ENCODE measurements at places on chromosomes 11 and 22.

DNA sequence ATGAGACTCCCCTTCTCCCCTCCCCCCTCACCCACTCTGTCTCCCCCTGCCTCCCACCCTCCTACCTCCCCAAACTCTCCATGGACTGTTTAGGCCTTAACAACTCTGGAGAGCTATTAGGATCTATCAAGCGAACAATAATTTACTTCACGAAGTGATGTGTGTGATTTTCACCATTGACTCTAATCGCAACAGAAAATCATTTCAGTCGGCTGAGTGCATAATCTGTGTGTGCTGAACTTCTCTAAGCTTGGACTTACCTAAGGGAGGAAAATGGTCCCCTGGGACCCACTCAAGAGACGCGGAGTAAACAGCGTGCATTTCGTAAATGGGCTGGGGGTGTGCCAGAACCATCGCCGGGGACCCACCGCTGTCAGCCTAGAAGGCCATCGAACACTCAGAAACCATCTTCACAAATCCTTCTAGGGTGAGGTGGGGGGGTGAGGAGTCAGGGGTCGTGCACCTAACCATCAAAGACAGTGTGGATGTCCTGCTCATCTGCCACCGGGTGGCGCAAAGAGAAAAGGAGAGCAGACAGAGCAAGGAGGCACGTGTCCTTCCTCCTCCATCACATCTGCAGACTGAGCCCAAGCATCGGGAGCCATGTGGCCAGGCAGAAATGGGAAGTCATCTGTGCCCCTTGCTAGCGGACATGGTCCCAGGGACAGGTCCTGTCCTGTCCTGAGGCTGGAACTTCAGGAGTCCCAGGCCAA lies 62.1 kb upstream of the NUP50 start:
- no peak for DNase-seq

- DNase-seq, result no peak
Observed at GRCh38 chr22:47543447-47543846, 781.0 kb downstream of the TBC1D22A start.

GRCh38 chr11:121607341-121607740 lies 154.6 kb upstream of the SORL1-AS1 start:
- DNase-seq, result no peak

DNA sequence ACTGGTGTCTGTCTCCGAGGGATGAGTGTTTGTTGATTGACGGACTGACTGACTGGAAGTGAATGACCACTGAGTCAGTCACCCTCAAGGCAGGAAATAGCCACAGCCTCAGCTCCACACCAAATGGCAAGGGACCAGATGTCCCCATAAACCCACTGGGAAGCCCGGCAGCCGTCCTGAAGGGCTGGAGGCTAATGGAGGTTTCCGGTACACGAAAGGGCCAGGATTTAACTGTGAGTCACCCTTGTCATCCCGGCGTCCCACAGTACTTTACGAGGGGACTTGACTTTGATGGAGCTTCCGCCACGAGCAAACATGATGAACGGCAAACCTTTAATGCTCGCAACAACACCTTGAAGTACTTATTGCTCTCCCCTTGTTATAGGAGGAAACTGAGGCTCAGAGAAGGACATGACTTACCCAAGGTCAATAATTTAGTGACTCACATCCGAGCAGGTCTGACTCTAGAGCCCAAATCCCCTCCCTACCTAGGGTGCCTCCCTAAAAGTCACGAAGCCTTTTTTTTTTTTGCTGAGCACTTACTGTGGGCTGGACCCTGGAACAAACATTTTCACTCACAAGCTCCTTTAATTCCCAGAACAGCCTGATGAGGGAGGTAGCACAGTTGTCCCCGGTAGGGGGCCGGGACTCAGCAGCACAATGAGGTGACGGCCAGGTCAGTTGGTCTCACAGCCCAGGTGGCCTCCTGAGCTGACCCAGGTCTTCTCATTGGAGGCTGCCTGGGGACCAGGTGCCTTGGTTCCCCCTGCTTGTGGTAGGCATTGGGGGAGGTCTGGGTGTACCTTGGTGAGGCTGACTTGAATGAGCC lies 25.2 kb upstream of the GCAT start:
- DNase-seq, result no peak

GRCh38 chr22:29060251-29060869 lies 1.3 kb downstream of the C22orf31 start:
- DNase-seq, result no peak

- no peak for DNase-seq
Observed at GRCh38 chr11:119758291-119758690, 29.3 kb upstream of the NECTIN1 start.

DNA sequence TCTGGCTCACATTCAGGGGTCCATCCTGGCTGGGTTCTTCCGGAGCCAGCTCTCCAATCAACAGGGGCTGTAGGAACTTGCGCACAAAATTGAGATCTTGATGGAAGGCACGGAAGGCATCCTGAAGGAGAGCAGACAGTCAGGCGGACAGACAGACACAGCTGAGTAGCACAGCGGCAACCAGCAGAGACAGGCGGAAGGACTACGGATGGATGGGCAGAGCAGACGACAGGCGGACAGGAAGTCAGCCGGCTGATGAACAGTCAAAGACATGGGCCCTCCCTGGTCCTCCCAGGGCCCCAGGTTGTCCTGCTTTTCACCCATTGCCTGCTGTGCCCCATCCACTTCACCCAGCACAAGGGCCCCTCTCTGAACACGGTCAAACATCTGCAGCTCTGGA lies 11.3 kb downstream of the FADS3 start:
- DNase-seq, result no peak

DNA sequence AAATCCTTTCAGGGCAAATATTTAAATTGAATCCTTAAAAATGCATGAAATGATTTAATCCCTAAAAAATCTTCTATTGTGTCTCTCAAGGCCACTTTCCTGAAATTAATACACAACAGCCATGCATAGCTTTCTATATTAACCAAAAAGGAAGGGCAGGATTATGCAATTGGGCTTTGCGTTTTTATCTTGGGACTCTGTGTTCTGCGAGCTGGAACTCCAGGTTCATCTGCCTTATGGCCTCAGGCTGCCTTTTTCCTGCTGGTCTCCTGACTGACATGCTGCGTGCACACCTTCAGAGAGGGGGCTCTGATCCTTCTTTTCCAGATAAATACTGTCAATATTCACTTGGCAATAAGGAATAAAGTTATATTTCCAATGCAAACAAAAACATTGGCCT lies 141.7 kb upstream of the GRIA4 start:
- no peak for DNase-seq

- no peak for DNase-seq
Observed at GRCh38 chr22:25406510-25407210, 157.8 kb upstream of the GRK3 start.

DNA sequence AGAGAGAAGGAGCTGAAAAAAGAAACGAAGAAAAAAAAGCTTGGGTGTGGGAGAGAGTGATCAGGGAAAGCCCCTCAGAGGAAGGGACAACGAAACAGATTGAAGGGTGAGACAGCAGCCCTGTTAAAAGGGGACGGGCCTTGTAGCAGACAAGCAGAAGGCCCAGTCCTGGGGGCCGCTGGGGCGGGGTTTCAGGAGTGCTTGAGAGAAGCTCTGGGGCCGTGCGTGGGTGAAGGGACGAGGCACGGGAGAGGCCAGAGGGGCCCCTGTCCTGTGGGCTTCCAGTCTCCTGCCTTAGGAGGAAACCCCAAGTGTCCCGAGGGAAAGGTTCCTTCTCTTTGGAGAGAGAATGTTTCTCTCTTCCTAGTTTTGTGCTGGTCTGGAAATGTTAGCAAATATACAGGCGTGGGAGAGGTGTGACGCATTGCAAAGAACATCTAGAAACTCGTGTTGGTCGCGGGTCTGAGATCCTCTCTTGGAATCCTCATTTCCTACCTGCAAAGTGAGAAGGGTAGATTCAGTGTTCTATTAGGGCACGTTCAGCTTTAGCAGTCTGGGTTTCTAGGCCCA lies 28.6 kb downstream of the ADAMTS15 start:
- DNase-seq, result no peak

- DNase-seq, result no peak
Observed at GRCh38 chr11:103582351-103582909, 454.0 kb upstream of the DDI1 start.

DNA sequence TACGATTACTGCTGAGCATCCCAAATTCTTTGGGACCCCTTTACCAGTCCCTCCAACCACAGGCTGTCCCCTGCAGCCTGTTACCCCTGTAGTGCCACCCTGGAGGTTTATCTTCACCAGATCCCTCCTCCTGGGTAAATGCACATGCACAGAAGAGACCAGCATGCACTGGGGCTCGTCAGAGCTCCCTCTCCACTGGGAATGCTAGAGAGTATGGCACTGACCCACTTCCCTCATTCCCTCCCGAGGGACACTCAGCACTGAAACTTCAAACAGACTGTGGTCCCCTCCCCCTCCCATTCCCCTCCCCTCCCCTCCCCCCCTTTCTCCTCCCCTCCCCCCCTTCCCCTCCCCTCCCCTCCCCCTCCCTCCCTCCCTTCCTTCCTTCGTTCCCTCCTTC lies 49.1 kb downstream of the C11orf91 start:
- no peak for DNase-seq

DNA sequence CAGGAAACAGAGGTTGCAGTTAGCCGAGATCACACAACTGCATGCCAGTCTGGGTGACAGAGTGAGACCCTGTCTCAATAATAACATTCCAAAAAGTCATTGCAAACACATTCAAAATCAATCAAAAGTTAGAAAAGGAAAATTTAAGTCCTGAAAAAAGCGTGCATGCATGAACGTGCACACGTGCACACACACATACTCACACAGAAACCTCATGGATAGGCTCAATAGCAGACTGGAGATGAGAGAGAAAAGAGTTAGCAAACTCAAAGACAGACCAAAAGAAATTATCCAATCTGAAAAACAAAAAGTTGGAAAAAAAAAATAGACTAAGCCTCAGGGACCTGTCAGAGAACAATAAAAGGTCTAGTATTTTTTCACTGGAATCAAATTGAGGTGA lies 1005.6 kb downstream of the TBC1D22A start:
- no peak for DNase-seq

DNA sequence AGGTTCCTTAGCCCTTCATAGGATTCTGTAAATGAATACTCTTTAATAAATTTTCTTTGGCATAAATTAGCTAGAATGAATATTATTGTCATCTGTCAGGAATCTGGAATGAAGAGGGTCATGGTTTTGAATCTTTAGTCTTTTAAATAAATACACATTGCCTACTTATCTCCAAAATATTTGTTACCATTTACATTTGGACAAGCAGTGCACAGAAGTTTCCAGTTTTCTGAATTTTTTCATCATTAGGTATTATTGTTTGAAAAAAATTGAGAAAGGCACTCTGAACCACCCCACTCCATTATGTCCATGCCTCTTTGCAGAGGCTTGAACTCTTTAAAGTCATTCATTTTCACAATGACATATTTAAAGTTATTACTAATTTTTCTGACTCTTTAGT lies 549.0 kb upstream of the LUZP2 start:
- no peak for DNase-seq

GRCh38 chr11:126949066-126949891 lies 51.3 kb downstream of the KIRREL3 start:
- no peak for DNase-seq

- DNase-seq, result no peak
Observed at GRCh38 chr11:125369808-125370207, 126.3 kb downstream of the FEZ1 start.

GRCh38 chr11:131299598-131300438 lies 70.6 kb upstream of the NTM start:
- DNase-seq, result no peak

GRCh38 chr11:65873318-65874156 lies 937 bp upstream of the EFEMP2 start:
- DNase-seq, result peak; percentile 86

GRCh38 chr11:6876914-6877313 lies 489 bp downstream of the OR10A4 start:
- DNase-seq, result no peak

- no peak for DNase-seq
Observed at GRCh38 chr11:76253416-76253815, 47.1 kb upstream of the WNT11 start.

DNA sequence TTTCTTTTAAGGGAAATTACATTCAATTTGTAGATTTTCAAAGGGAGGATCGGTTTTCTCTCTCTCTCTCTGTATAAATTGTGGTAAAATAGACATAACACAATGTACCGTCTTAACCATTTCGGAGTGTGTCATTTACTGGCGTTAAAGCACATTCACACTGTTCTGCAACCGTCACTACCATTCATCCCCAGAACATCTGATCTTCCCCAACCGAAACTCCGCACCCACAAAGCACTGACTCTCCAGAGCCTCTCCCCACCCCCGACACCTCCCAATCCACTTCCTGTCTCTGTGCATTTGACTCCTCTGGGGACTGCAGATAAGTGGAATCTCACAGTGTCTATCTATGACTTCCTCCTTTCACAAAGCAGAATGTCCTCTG lies 15.9 kb upstream of the GRAMD4 start:
- no peak for DNase-seq

Data from NCI-H460 (cell line).